ENCODE measurements at places on chromosomes 6 and 20.

DNA sequence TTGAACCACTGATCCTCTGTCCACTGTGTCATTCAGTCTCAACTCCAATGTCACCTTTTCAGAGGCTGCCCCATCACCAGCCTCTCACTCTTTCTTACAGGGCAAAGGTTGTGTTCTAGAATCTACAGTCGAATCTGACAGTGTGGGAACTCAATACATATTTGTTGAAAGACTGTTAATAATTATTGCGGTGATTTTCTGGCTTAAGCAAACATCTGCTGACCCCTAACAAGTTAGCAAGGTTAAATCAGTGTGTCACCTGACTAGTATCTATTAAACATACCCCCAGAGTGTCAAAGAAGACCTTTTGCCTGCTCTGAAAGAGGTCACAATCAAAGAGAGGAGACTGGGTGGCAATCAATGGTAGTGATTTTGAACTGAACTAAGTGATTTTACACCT, 41.9 kb downstream of the ELOVL2 start:
- DNase-seq: no peak

DNA sequence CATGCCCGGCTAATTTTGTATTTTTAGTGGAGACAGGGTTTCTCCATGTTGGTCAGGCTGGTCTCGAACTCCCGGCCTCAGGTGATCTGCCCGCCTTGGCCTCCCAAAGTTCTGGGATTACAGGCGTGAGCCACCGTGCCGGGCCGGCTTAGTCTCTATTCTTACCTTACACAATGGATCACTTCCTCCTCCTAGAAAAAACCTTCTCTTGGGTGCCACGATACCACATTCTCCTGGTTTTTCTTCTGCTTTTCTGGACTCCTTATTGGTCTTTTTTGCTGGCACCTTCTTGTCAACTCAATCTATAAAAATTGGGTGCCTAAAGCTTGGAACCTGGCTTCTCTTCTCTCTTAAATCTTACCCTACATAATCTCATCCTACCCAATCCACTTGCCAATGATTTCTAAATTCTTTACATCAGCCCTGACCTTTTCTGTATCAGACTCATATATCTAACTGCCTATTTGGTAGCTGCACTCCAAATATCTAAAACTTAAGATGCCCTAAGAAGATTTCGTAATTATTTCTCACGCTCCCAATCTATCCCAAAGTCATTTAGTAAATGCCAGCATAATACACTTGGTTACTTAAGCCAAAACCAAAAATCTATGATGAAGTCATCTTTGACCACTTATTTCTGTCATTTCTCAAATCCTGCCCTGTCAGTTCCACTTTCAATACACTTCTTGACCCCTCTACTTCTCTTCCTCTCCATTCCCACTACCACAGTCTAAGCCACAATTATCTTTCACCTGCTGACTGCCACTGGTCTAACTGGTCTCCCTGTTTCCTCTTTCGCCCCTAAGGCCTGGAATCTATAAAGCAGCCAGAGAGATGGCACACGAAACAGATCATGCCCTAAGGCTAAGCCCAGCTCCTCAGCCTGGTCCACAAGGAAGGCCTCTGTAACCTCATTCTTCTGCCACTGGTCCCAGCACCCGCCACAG, 43.2 kb downstream of the ELMO2 start:
- DNase-seq: no peak

DNA sequence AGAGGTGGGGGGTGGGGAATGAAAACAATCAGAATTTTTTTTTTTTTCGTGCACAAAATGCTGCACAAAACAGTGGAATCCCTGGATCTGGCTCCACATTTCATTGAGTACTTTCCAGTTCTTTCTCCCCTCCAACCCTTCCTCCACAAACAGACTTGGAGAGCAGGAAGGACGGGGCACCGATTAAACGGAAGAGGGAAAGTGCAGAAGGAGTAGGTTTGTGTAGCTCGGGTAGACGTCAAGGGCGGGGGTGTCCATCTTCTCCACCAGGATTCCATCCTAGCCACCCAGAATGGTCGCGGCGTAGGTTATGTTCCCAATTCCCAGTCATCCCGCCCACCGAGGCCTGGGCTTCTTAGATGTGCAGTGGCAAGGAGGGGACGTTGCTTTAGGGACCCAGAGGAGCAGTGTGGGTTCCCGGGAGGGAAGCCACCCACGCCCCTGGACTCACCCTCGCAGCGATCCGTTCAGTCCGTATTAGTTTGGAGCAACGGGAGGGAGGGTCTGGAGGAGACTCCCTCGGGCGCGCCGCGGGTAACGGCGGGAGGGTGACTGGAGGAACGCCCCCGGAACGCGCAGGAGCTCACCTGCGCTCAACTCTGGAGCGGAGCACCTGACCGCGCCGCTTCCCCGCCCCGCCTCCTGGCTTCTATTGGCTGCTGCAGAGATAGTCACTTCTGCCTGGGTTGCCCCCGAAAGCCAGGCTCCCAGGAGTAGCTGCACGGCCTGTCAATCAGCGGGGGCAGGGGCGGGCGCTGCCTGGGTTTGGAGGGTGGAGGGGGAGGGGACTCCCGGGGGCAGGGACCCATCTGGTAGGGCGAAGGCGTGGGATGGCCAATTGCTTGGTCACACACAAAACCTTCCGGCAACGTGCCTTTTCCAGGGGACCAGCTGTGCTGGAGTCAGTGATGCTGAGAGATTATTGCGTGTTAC, at the start of gene ENPP5:
Gene ENPP5 (minus strand): TSS at position 624 of the 933 bp plus-strand sequence. CDS start 2,718 bp downstream, outside the sequence.
- peak; percentile 52 for DNase-seq

- no peak for DNase-seq
Observed at GRCh38 chr6:26006086-26006939, 43.7 kb downstream of the TRIM38 start.

DNA sequence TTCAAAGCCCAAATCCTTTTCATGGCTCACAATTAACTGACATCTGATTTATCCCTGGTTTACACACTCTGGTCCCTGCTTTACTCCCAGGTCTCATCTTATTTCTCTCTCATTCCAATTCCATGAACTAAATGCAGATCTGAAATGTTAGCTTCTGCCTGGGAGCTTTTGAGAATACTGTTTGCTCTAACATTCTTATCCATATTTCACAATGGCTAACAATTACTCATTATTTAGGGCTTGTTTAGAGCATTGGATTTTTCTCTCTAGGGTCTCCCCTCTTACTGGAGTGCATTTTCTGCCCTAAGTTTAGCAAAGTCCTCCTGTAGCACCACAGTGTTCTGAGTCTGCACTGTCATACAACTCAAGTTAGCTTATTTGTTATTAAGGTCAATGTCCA, 121.5 kb upstream of the HCRTR2 start:
- DNase-seq: no peak

DNA sequence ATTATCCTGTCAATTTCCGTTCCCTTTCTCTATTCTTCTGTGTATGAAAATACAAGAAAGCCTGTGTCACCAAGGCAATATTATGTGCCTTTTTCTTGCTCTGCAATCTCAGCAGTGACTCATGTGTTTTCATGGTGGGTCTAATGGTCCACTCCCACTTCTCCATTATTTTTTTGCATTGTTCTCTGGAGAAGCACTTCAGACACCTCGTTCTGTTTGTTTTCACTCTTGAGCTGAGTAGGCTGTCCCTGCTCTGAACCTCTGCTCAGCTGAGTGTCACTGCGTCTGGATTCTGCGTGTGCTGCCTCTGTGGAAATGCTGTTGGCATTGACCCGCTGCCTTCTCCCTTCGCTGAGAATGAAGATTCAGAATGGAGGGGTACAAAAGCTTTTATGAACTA, 230.6 kb downstream of the TMEM242 start:
- no peak for DNase-seq

- DNase-seq: no peak
Observed at GRCh38 chr6:122997541-122998150, 1.6 kb downstream of the CLVS2 start.

DNA sequence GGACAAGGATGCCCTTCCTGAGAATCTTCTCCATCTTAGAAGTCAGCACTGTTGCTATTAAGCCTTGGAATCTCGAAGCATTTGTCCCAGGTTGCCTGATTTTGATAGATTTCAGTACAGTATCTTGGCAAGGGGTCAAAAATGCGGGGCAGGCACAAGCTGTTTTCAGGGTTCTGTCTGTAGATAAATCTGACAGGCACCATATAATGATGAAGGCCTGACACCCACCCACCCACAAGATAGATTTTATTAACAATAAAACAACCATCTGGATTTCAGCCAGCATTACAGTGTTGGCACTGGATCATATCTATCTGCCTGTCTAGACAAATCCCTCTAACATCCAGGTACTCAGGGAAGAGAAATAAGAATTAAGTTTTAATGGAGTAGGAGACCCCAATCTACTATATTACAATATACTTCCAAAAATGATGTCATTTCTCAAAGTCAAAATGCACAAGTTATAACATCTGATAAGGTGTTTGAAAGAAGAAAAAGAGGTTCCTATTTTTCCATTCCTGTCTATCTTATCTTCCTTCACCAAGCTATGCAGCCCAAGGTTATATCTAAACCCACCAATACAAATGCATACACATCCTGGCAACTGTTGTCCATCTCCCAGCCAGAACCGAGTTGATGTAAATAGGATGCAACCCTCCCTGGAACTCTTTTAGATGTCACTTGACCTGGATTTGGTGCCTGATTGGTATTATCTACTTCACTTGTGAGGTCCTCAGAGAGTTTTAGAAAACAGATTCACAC, 10.7 kb downstream of the NEDD9 start:
- no peak for DNase-seq

- no peak for DNase-seq
Observed at GRCh38 chr6:74574794-74575193, 631.1 kb downstream of the COL12A1 start.

GRCh38 chr20:36266189-36266588, 29.9 kb downstream of the AAR2 start:
- no peak for DNase-seq

GRCh38 chr6:109872968-109873545, 105.1 kb upstream of the GPR6 start:
- DNase-seq: no peak

- DNase-seq: no peak
Observed at GRCh38 chr6:6350696-6351095, 30.2 kb upstream of the F13A1 start.

DNA sequence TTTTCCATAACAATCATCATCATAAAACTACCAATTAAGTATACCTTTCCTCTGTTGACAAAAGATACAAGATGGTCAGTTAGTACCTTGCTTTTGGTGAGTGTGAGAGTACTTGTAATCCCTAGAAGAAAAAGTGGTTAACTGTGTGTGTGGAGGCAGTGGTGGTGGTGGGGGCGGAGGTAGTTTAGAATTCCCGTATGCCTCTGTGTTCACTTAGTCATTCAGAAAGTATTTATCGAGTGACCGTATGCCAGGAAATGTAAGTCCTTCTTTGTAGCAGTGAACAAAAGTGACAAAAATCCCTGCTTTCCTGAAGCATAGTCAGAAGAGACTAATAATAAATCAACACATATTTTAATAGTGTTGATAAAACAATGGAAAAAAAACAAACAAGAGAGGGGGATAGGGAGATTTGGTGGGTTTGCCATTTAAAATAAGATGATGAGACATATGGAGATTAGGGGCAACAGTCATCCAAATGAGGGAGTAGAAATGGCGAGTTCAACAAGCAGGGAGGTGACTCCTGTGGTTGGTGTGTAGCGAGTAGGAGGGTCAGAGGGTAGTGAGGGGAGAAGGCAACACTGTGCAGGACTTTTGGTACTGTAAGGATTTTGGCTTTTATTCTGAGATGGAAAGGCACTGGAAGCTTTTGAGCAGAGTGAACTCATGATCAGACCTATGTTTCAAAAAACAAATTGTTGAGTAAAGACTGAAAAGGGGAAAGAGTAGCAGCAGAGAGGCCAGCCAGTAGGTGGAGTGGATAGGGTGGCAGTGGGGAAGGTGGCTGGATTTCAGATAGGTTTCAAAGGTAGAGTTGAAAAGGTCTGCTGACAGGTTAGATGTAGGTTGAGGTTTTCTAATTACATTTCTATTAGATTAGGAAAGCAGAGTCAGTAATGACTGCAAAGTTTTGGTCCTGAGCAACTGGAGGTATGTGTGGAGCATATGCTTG, 40.3 kb upstream of the SIM1 start:
- DNase-seq: no peak

DNA sequence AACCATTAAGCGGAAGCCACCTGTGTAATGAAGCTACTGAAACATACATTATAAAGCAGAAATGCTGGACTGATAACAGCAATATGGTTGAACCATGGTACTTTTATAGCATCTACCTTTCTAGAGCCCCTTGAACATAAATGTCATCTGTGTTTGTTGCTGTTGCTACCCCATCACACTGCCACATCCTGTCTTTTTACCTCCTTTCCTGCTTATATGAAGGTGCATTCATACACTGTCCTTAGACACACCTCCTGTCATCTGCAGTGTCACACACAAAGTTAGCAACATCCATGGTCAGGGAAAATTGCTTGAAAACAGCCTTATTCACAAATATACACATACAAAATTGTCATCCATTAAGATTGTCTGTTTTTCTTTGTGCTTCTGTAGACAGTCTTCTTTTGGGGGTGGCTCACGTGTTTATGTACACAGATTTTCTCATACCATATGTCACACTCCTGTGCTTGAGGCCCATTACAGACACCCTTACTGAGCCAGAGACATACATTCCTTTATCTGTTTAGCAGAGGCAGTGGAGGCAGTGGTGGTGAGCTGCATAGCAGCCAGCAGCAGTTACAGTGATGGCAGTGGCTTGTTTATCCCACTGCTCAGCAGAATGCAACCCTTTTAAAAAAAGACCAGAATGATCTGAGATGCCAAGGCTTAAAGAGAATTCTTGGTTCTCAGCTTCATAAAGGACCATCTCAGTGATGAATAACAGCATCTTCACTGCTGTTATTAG, 25.9 kb downstream of the C6orf62 start:
- no peak for DNase-seq

DNA sequence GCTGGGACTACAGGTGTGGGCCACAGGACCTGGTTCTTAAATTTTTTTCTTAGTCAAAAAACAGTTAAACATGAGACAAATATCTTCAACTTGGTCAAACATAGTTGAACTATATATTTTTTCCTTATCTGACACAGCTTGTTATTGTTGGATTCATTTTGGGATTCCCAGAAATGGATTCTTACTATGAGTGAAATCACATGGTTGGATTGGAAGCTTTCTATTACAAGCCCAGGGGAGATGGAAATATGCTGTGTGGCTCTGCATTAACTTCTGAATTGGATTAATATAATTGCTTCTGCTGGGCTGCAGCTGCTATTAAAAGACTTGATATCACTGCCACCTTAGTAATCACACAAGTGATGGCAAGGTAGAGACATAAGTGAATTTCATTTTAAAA, 126.4 kb upstream of the DUSP22 start:
- DNase-seq: no peak

Data from stimulated activated CD8-positive, alpha-beta memory T cell treated with anti-CD3 and anti-CD28 coated beads, Interleukin-7, amount 100 ng/mL, for 24 hours (primary cell).